Stimulated activated CD8-positive, alpha-beta memory T cell treated with anti-CD3 and anti-CD28 coated beads, Interleukin-15, amount 100 ng/mL, for 4 hours (primary cell): ENCODE measurements at places on chromosomes 5 and 9.

GRCh38 chr5:134524272-134524825 lies 1.1 kb upstream of the JADE2 start:
- DNase-seq, result peak; percentile 23

GRCh38 chr9:27336126-27336525 lies 39.2 kb upstream of the EQTN start:
- DNase-seq, result no peak

DNA sequence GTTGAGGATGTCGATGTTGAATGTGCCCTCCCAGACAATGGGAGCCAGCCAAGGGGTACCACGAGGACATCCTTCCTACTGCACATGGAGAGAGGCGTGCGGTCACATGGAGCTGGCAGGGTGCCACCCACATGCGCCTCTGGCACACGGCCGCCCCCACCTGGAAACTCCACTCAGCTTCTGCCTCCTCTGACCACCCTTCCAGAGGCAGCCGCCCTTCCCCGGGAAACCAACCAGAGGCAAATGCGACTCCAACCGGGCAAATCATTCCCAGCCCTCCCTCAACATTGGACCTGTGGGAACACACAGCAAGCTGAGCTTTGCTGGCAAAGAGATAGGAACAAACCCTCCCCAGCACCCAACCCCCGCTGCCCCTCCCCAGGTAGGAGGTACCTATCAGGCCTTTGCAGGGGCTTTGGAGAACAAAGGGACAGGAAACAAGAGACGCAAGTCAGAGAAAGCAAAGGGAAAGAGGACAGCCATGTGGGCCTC lies 17.5 kb downstream of the ABO start:
- DNase-seq, result no peak

DNA sequence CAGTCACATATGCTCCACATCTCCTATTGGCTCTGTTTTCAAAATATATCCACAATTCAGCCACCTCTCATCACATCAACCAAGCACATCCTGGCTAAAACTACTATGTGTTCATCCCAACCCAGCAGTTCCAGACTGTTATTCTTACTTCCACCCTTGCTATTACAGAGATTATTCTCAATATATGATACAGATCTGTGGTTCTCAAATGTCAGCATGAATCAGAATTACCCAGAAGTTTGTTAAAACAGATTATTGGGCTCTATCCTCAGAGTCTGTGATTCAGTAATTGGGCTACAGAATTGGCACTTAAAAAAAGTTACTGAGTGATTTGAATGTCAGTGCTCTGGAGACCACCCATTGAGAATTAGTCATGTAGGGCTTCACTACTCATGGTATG lies 78.8 kb upstream of the IZUMO3 start:
- no peak for DNase-seq

GRCh38 chr9:15176836-15177235 lies 130.2 kb downstream of the TTC39B start:
- DNase-seq, result no peak

DNA sequence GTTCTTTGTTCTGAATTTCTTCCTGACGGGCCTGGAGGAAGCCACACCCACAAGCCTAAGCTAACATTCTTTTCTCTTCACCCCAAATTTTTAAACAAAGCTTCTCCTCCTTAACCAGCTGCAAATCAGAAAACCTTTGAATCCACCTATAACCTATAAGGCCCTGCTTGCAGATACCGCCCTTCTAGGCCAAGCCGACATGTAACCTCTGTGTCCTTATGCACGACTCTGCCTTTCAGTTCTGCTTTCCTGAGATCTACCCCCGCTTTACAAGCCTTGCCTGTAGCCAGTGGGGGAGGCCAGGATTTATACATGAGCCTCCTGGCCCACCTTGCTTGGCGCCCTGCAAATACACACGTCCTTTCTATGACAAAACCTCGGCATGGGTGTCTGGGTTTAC lies 19.3 kb downstream of the BRD9 start:
- DNase-seq, result no peak

GRCh38 chr5:162466011-162466410 lies 398.4 kb downstream of the GABRG2 start:
- no peak for DNase-seq

GRCh38 chr5:97046270-97046982 lies 96.0 kb downstream of the LIX1 start:
- DNase-seq, result no peak

DNA sequence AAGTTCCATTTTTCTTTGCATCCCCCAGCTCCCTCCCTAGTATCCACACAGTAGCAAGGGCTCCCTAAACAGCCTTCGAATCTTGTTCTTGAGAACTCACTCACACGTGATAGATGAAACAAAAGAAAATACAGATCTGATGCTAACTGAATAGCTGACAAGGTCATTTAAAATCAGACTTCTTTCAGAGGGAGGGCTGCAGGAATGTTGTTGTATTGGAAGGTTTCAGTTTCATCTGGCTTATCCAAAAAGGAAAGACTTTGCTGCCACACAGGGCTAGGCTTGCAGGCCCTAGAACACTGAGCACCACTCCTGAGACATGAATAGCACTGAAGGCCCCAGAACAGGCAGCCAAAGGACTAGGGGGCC lies 3.2 kb downstream of the CD180 start:
- no peak for DNase-seq

- no peak for DNase-seq
These were observed 188.7 kb upstream of the S1PR3 start for GRCh38 chr9:88802533-88802932.
